ENCODE measurements at places on chromosomes 6 and 20. TPM values are rescaled to one million over a fixed set of nuclear protein-coding genes. Genes with fewer than 3 reads are reported as not detected.

GRCh38 chr6:122511193-122511924, 39.8 kb upstream of the SERINC1 start:
- DNase-seq = no peak

DNA sequence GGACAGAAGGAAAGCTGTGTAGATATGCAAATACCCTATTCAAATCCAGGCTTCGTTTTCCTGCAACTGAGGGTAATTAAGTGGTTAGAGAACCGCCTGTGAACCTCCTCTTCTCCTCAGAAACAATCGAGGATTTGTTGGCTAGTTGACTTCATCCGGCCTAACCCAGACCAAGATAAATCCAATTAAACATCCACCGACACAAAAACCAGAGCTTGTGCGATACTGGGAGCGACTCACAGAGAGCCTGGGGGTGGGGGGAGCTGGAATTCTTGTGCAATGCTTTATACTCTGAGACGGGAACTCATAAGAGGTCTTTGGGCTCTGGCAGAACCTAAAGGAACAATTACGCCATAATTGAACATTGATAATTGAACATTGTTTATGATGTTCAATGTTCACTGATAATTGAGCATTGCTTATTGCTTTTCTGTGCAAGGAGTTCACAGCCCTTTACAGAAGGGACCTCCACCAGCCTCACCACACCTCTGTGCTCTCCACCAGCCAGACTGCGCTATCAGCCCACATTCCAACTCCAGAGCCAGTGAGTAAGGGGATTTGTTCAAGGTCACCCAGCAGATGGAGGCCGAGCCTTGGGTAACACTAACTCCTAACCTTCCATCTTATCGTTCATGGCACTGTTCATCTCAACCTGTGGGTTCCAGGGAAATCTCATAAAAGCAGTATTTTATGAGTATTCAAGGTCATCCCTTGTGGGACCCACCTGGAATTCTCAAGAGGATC, 429.6 kb upstream of the JARID2 start:
- no peak for DNase-seq

CLPSL2 gene
- total RNA-seq = not detected

GRCh38 chr20:45325371-45325770, 17.3 kb upstream of the MATN4 start:
- no peak for DNase-seq

- no peak for DNase-seq
These were observed 28.3 kb downstream of the NPEPL1 start for GRCh38 chr20:58720890-58721289.

GRCh38 chr6:35489995-35490791, 6.7 kb downstream of the TEAD3 start:
- DNase-seq = no peak

GRCh38 chr6:39402239-39402751, 79.8 kb upstream of the KCNK16 start:
- DNase-seq = no peak

DNA sequence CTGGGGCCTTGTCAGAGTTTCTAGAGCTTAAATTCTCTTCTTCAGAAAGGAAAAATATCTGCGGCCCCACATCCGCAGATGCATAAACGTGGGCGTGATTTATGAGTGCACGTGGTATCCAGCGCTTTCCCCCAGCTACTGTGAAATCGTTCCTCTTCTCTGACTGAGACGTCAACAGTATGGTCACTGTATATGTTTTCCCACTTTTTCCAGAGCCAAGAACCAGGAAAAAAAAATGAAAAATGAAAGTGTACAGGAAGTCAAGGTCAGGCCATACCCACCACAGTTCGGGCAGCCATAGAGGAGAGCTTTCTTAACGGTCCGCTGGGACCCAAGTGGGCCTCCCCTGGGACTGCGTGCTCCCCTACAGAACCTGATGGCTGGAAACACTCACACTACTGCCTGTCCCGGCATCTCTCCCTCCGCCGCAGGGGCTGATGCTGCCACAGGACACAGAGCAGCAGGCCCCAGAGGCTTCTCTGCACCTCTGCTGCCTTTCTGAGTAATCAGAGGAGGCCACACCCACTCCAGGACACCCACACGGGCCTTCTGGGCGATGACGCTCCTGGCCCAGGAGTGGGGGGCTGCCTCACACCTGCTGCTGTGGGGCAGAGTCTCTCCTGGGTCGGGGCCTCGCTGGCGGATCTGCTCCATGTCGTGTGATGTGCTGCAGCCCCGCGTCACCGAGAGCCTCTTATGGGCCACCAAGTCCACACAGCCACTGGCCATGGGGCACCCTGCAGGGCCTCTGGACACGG, 16.4 kb upstream of the STX16 start:
- peak; percentile 48 for DNase-seq

DNA sequence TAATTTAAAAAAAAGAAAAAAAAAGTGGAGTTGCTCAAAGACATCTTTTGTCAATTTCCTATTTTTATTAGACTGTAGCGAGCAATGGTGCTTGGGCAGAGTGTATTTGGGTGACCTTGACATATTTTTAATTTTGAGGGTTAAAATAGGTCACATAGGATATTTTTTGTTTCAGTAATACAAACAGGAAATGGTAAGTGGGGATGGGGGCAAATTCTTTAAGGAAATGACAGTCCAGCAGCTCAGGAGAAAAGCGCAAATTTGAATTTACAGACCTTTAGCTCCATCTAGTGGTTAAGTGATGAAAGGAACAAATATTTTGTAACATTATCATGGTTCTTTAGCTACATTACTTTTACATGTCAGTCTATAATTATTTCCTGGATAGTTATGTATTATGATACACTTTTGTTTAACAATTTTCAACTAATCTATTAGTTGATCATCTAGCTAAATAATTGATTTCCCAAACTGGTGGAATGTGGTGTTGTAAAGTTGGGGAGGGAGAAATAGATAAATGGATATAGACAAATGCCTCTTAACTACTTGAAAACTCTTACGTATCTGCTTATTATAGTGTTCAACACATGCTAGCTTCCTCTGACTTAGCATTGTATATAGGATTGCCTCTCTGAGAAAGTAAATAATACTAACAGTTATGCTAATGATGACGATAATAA, 10.0 kb downstream of the CITED2 start:
- no peak for DNase-seq

LTA gene
- 110 TPM for total RNA-seq

DNA sequence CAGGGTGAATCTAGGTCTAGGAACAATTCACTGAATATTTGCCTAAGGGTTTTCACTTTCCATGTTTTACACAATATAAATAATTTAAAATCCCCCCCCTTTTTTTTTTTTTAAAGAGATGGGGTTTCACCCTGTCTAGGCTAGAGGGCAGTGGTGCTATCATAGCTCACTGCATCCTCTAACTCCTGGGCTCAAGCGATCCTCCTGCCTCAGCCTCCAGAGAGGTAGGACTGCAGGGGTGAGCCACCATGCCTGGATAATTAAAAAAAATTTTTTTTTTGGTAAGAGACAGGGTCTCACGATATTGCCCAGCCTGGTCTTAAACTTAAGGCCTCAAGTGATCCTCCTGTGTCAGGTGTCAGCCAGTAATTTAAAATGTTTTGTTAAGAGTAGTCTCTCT, 17.8 kb downstream of the QKI start:
- no peak for DNase-seq

DNA sequence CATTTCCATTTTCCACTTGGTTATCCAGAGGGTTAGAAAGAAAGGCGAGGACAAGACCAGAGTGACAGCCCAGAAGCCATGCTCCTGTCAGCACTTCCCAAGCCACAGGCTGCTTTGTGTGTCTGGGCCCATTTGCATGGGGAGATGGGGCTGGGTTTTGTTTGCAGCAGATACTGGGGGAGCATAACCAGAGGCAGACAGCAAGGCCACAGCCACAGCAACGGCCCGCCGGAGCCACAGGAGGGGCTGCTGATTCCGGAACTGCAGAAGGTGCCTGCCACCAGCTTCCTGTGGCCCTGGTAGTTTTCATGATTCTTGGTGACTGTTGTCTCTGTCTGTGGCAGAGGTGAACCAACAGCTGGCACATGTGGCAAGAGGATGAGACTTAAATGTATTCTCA, 106.6 kb downstream of the DLL1 start:
- no peak for DNase-seq

GRCh38 chr6:149108038-149108748, 209.3 kb upstream of the TAB2 start:
- no peak for DNase-seq

DNA sequence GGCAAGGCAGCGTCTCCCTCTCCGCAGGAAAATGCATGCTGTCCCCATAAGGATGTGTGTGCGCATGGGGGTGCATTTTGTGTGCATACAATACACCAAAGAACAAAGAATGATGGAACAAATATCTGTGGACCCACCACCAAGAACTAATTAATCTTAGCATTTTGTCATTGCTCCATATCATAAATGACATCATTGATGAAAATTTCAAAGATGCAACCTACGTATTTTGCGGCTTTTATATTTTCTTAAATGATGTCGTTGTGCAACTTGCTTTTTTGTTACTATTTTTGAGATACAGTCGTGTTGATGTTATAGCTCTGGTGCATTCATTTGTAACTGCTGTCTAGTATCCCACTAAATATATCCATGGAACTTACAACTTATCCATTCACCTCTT, 89.7 kb downstream of the SERAC1 start:
- no peak for DNase-seq

DNA sequence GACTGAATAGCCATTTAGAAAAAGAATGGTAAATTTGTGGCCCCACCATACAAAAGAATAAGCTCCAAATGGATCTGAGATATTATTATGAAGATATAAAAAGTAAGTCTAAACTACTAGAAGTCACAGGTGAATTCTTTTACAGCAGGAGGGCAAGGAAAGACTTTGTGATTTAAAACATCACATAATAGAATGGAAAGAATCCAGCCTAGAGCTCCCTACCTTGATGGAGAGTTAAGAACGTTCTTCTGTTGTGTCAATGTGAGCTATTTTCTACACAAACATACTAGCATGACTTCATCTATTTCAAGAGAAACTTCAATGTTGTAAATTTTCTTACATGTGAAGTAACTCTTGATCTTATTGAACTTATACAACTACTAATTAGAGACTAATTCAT, 100.0 kb upstream of the NRSN1 start:
- no peak for DNase-seq

DNA sequence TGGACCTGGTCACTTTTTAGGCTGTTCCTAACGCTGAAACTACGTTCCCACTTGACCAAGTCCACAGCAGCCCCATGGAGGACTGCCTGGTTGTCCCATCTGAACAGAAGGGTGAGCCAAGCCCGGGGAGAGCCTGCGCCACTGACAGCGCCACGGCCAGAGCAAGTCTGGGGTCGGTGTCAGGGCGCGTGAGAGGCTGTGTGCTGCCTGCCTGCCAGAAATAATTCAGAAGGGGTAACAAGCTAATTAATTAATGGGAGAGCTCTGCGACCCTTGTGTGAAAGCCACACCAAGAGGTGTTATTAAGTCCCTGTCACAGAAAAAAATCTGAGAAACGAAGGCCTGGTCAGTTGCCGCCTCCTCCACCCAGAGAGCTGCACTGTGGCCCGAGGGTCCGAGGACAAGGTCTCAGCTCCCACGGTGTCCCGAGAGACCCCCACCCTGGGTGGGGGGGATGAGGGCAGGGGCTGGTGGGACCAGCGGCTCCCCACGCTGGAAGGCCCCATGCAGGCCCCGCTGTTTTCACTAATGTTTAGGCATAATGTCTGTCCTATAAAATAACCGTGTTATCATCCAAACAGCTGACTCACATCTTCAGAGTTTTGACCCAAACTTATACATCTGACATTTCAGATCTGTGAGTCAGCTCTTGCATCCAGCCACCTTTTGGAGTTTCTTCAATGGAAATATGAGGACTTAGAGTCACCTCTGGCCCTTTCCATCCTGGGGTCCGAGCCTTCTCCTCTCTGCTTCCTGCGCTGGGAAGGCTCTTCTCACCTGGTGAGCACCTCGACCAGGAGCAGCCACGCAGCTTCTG, 58.5 kb downstream of the DLL1 start:
- DNase-seq = no peak

- peak; percentile 90 for DNase-seq
These were observed 8.3 kb upstream of the ANKRD60 start for GRCh38 chr20:58236612-58237317.

DNA sequence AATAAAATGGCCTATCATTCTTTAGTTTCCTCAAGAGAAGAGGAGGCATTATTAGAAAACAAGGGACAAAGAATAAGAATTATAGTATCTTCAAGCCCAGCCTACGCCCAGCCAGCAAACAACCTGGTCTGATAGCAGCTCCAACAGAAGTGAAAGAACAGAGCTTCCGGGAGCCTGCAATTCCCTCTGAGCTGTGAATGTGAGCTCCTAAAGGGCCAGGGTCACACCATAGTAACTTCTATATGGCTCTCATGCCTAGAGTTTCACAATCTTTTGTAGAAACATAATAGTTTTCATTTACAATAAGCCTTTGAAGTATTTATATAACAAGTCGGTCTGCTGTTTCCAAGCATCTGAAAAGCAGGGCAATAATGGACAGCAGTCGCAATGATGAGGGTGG, 116.5 kb downstream of the SMLR1 start:
- no peak for DNase-seq

DNA sequence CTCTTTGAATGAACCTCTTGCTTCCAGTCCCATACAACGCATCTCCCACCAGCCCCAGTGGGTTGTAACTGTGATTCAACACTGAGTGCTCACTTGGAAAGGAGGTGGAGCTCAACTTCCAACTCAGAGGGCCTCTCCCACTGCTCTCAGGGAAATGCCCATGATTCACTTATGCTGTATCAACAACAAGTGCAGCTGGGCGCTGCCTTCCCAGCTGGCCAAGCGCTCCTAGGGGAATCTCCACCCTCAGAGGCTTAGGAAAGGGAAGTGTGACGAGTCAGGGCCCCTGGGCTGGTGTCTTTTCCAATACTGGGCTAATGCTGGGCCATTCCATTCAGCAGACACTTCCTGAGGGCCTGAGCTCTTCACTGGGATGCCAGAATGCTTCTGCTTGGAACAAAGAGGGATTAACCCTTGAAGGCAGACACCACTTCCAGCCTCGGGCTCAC, 8.1 kb upstream of the OCSTAMP start:
- peak; percentile 70 for DNase-seq

- peak; percentile 9 for DNase-seq
These were observed 68.8 kb upstream of the EPB41L1 start for GRCh38 chr20:36085686-36086267.

DNA sequence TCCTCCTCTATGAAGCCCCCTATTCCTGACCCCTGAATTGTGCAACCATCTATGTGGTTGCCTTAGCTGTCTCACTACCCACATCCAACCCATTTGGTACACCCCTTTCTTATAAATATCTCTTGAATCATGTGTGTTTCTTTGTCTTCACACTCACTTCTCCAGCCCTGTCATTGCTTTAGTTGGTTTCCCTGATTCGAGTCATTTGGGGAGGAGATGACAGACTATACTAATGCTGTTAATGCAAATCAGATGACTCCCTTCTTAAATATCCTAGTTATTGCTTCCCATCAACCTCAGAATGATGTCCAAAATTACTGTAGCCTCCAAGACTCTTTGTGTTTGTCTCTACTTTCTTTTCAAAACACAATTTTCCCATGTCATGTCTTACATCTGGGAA, 23.0 kb downstream of the SLC35D3 start:
- DNase-seq = no peak

GRCh38 chr6:119063491-119063890, 15.0 kb downstream of the FAM184A start:
- DNase-seq = no peak

ALDH8A1 gene
- total RNA-seq = 5.6 TPM
